ENCODE measurements at places on chromosomes 5 and 9. TPM values are rescaled to one million over a fixed set of nuclear protein-coding genes. Genes with fewer than 3 reads are reported as not detected.

The ANKRD18A gene
- not detected for total RNA-seq

The PLEKHG4B gene
- total RNA-seq = 1.1 TPM

The ENTREP1 gene
- total RNA-seq = not detected

The DPH7 gene
- 12.2 TPM for total RNA-seq

The TAF1L gene
- not detected for total RNA-seq

- no peak for DNase-seq
Measured at GRCh38 chr5:56527174-56527573, 288.2 kb upstream of the MAP3K1 start.

- DNase-seq = no peak
Measured at GRCh38 chr5:146007270-146007669, 70.9 kb downstream of the SH3RF2 start.

DNA sequence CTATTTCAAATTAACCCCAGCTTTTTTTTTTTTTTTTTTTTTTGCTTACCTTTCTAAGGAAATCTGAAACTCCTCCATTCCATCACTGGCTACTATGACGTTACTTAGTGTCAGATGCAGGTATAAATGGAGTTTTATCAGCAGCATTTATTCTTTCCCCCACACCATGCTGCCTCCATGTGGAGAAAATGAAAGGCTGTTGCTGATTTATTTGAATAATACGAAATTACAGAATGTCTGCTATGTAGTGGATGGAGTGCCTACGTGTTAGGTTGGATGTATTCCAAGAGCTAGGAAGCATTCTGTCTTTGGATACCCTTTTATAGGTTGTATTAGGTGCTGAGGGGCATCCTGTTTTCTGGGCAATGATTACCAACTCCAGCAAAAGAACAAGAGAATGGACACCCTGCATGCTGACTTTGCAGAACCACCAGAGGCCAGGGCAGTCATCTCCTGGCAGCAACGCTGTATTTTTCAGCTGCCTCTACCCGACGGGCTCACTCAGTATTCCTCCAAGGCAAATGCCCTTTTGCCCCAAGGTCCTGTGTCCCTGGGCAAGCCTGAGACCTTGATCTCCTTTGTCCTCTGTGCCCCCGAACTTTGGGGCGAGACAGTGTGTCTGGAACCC lies 199.5 kb downstream of the ALDH1A1 start:
- peak; percentile 31 for DNase-seq

- DNase-seq = no peak
Measured at GRCh38 chr5:67516948-67517565, 320.5 kb upstream of the CD180 start.

DNA sequence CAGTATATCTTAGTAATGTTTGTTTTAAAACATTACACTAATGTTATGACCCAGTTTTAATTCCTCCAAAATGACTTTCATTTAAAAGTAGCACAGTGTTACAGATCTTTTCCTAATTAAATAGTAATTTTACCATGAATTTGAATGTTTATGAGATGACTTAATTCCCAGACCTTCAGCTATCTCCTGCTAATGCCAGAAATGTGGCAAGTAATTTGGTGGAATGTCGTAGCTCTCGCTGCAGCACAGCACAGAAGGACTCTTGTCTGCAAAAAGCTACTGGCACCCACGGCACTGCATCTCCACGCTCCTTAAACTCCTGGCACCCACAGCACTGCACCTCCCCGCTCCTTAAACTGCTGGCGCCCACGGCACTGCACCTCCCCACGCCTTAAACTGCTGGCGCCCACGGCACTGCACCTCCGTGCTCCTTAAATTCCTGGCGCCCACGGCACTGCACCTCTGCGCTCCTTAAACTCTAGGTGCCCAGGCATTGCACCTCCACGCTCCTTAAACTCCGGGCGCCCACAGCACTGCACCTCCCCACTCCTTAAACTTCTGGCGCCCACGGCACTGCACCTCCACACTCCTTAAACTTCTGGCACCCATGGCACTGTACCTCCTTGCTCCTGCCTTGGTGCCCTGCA lies 163.1 kb downstream of the CDK5RAP2 start:
- no peak for DNase-seq

DNA sequence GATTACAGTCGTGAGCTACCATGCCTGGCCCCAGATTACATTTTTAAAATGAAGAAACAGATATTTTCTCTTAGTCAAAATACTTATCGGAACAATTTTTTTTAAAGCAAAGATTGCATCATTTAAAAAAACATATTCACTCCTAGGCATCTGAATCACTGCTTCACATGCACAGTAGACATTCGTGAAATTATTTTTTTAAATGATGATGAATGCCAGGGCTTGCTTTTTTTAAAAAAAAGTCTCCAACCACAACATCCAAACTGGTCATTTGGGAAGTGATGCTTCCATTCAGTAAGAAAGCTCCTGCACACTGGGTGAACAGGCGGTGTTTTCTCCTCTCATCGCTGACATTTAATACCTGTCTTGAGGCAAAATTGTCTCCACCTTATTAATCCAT lies 223.0 kb upstream of the DMRT1 start:
- peak; percentile 67 for DNase-seq

GRCh38 chr5:82641331-82642003 lies 363.3 kb upstream of the RPS23 start:
- peak; percentile 81 for DNase-seq

DNA sequence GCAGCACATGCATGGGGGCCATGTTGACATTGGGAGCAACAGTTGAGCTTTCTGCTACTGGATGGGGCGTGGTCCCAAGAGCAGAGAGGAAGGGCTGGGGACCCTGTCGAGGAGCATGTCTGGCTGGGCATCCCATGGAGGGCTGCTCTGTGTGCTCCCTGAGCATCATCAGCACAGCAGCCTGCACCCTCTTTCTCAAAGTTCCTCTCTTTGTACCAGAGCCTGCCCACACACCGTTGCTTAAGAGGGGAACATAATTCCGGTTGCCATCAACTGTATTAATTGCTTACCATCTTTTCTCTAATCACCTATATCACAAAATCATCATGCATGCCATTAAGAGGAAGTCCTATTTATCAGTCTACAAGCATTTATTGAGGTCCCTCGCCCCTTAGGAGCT lies 55.2 kb upstream of the DIRAS2 start:
- DNase-seq = no peak

GRCh38 chr5:120014535-120014934 lies 385.2 kb downstream of the FAM170A start:
- DNase-seq = peak; percentile 55

GRCh38 chr5:164998590-164998989 lies 1493.2 kb downstream of the MAT2B start:
- DNase-seq = no peak

All from IMR-90 (cell line).